KBM-7 (cell line): ENCODE measurements at places on chromosomes 4 and X.

DNA sequence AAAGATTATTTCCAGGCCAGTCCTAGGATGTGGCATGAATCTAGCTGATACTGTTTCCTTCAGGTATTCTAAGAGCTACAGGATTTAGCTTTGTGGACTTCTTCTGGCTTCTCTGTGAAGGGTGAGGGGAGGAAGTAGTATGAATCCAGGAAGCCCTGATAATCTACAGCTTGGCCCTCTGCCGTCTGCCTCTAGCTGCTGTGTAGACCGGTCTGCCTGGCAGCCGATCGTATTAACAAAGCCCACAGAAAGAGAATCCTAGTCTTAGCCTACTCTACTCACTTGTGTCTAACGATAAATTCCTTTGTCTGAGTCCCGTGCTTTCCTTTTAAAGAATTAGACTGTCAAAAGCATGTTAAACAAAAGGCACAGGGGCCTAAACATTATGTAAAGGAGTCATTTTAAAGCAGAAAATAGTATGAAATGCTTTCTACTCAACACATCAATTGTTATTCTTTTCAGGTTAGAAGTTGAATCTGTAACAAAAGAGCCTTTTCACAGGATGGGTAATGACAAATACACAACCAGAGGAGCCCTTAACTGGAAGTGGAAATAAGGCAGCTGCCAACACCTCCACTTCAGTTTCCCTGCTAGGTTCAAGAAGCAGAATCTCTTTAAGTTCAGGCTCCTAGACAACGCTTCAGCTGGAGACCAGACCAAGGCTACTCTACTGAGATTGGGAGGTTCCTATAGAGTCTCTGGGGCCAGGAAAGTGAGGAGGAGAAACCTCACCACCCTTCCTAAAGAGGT lies 48.9 kb upstream of the UCP1 start:
- DNase-seq, result no peak

- no peak for DNase-seq
These were observed 90.2 kb downstream of the SLC2A9 start for GRCh38 chr4:9931146-9931545.

- no peak for DNase-seq
These were observed 236.1 kb downstream of the PARM1 start for GRCh38 chr4:75169020-75169419.

- DNase-seq, result no peak
These were observed 436.0 kb downstream of the ARHGAP24 start for GRCh38 chr4:85910985-85911384.

DNA sequence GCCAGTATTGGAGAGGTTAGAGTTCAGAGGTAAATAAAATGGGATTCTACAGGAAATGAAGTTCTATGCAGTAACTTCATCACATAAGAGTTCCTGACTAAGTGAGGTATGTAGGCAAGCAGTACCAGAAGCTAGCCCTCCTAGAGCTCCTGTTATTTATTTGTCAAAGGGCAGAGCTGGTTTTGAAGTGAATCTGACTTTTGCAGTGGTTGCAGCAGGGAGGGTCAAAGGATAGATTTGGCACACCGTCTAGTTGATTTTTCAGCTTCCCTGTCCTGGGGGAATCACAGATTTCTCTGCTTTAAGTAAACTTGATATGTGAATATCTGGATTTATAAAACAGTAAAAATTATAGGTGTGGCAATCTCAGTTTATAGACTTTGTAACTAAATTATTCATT lies 130.7 kb downstream of the IL1RAPL2 start:
- no peak for DNase-seq

GRCh38 chr4:66769441-66769840 lies 775.9 kb downstream of the CENPC start:
- no peak for DNase-seq

GRCh38 chr4:93203708-93204107 lies 624.8 kb upstream of the ATOH1 start:
- DNase-seq, result peak; percentile 11

GRCh38 chr4:105050896-105051295 lies 95.8 kb upstream of the TET2 start:
- no peak for DNase-seq

- DNase-seq, result no peak
These were observed 50.1 kb upstream of the CLNK start for GRCh38 chr4:10734697-10735096.

DNA sequence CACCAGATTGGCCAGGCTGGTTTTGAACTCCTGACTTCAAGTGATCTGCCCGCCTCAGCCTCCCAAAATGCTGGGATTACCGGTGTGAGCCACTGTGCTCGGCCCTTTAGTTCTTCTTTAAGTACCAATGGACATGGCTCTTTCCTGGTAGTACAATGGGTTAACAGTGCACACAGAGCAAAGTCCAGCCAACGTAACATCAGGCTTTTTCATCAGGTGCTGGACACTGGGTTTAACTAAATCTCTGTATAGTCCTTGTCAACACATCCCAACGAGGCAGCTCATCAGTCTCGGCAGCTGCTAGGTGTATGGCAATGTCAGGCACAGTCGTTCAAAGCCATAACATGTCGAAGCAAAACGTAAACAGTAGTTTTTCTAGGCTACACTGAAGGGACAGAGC lies 93.8 kb downstream of the HDAC8 start:
- DNase-seq, result no peak

DNA sequence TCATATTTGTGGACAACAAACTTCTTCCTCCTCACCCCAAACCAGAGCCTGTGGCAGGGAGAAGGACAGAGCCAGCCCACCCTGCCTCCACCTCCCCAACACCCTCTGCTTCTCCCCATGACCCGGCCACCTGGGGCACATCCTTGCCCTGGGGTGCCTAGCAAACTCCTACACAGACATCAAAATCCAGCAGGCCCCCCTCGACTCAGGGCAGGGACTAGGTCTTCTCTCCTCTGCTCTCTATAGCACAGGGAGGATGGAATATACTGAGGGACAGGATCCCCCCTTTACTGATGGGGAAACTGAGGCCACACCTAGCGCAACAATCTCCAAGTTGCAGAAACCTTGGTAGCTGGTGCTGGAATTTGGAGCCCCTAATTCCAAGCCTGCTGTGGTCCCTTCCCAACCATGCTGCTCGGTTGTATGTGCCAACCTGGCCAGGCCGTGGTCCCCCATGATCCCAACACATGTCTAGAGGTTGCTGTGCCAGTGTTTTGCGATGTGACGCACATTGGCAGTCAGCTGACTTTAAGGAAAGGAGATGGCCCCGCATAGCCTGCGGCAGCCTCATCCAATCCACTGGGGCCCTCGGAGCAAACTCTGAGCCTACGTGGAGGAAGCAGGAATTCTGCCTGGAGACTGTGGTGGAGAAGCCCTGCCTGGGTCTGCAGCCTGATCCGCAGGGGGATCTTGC lies 53.9 kb upstream of the ADRA2C start:
- DNase-seq, result no peak

GRCh38 chrX:149476513-149476912 lies 28.6 kb downstream of the IDS start:
- peak; percentile 32 for DNase-seq

DNA sequence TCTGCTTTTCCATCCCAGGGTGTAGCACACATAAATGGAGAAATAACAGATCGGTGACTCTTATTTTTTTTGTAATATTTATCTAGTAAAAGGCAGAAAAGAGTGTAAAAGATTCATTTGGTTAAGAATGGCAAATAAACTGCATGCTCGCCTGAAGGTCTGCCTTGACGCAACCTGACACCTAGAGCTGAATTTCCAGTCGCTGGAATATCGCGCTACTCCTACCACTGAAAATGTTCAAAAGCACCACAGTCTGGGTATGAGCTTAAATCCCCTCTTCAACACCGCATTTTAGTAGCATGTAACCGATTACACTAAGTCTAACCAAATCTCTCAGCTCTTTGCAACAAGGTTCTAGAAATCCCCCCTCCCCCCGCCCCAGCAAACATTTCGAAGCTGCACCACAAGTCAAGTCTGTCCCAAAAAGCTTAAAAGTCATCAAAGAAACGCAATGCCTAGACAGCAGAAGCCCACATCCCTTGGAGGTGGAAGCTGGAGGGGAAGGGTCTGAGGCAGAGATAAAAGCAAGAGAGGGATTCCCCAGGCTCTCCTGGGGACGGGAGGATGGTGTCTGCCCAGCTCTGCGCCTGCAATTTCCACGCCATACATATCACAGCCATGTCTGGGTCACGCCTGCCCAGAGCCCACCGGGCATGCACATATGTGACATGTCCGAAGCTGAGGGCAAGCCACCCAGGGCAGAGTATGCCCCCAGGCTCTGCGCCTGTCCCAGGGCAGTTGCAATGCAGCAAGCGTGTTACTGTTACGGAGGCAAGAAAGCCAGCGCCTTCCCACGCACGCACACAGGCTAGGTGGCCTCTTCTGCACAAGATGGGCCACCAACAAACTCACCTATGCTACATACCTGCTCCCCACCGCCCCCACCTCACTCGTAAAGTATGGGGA lies 1.4 kb downstream of the FGF13 start:
- DNase-seq, result peak; percentile 16

GRCh38 chr4:28555866-28556265 lies 1695.2 kb downstream of the STIM2 start:
- DNase-seq, result no peak

GRCh38 chrX:16639966-16640365 lies 10.0 kb upstream of the S100G start:
- DNase-seq, result no peak

- no peak for DNase-seq
These were observed 3.1 kb upstream of the SLC26A1 start for GRCh38 chr4:996030-996996.

DNA sequence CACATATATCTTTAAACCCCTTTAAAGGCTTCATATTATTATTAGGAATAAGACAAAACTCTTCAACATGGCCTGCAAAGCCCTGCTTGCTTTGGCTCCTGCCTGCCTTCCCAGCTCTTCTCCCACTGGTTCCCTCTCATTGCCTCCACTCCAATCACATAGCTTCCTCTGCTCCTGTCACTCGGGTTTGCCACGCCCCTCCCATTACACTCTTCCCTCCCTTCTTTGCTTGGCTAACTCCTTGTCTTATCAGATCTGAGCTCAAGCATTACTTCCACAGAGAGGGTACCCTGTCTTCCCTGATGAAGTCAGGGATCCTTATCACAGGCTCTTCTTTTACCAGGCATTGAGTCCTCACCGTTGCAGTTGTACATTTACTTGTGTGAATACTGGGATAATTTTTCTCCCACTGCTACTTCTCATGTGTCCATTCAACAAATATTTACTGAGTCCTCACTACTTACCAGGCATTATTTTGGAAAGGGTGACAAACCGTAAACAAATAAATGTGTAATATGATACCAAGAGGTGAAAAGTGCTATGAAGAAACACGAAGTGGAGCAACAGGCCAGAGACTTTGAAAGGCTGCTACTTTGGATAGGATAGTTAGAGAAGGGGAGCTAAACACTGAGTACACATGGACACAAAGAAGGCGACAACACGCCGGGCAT lies 3.2 kb upstream of the VGLL1 start:
- peak; percentile 20 for DNase-seq

DNA sequence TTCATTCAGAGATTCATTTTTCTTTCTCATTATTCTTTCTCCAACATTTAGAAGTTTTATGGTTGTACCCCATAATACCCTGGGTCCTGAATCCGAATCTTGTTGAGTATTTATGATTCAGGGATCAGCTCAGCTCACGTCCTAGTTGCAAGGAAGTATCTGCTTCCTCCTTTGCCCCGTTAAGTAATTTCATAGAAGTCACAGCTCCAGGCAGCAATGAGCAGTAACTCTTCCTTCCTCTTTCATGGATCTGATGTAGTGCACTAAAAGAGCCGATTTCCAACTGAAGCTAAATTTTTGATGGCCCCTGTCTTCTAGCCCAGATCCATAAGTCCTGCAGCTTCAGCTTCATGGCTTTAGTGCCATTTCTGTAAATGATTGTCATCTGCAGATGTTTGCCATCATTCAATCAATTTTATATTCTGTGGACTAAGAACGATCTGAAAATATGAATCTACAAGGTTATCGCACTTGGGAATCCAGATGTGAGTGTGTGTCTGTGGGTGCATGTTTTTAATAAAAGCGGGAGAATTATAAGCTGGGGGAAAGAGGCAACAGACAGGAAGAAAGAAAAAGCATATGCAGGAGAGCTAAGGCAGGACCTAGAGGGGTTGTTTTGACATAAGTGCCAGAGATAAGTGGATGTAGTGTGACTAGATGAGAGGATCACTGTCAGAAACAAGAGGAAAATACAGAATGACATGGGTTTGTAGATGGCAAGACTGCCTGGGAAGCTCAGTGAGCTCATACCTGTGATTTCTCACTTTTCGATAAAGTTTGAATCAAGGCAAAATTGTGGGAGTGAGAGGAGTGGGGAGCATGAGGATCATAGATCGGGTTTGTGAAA lies 17.5 kb downstream of the VEGFD start:
- peak; percentile 65 for DNase-seq

DNA sequence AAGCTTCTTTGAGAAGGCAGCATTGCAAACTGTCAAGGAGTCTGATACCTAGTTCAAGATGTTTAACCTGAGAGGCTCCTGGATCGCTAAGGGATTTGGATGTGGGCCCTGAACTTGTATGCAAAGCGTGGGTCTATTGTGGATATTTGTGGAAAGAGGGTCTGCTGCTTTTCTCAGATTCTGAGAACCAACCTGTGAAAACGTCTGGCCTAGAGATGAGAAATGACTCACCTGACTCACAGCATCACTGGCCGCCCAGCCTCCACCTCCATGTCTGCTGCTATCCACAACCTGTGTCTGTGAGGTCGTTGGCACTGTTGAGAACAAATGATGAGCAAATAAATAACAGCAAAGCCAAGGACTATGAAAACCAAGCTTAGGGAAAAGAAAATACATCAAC lies 33.3 kb upstream of the PROM1 start:
- DNase-seq, result no peak

DNA sequence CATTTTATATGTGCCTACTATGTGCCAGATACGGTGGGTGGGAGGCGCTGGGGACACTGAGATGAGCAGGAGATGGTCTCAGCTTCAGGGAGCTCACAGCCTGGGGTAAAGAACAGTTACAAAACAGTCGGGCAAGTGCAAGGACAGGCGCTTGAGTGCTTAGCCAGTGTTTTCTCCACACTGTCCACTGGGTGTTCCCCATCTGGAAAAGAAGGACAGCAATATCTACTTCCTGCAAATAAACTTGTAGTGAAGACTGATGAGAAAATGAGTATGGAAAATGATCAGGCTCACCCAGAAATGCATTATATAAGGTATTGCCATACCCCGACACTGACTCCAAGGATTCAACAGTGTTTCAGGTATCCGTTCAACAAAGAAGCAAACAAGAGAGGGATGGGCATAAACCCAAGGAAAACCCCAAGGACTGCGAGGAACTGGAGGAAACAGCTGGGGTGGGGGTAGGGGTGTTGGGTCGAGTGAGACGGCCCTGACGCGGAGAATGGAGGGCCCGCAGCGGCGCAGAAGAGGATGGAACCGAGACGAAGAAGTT lies 835 bp downstream of the TMEM185A start:
- DNase-seq, result peak; percentile 53

DNA sequence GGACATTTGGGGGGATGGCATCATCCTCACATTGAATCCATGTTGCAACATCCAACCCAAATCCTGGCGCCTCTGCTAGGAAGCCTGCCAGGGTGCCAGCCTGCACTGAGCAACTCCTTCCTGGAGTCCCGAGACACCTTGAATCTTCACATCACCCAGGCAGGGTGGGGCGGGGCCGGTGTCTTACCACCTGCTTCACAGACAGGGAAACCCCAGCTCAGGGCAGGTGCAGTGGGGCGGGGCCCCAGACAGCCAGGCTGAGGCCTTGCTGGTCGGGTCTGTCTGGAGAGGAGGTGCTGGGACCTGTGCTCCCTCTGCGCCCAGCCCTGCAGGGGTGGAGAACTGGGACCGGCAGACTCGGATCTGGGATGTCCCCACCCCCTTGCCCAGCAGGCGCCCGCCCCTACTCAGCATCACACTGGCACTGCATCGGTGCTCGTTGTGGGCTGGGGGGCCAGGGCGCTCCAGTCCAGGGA lies 31.5 kb upstream of the HTRA3 start:
- DNase-seq, result no peak
